ENCODE measurements at places on chromosomes 6 and 20.

DNA sequence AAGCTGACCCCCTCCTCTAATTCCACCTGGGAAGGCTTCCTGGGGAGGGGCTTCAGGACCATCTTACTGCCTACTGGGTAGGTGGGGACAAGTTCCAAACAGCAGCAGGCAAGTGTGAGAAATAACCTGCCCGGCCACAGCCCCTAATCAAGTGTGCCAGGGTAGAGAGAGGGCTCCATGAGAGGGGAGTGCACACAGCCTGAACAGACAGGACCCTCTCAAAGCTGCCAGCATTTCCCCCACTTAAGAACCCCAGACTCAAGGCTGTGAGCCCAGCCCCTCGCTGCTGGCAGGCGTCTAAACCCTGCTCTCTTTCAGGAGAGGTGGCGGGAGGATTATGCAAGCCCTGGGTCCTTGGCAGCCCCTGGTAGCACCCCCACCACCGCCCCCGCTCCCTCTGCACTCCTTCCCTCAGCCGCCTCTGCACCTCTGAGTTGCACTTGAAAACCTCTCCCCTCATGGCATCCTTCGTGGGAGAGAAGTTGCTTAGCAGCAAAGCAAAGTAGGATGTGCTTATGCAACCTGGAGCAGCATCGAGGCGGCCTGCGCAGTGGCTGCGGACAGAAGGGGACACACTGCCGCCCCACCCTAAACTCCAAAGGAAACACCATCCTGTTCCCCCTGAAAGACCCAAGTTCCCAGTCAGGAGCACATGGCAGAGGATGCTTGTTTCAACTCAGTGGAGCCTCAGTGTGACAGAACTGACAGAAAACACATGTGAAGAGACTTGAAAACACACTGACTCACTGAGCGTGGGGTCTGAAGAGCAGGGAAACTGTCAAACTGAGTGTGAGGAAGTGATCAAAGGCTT lies 10.5 kb downstream of the DDRGK1 start:
- no peak for DNase-seq

GRCh38 chr6:119002069-119002468 lies 67.1 kb upstream of the MCM9 start:
- no peak for DNase-seq

DNA sequence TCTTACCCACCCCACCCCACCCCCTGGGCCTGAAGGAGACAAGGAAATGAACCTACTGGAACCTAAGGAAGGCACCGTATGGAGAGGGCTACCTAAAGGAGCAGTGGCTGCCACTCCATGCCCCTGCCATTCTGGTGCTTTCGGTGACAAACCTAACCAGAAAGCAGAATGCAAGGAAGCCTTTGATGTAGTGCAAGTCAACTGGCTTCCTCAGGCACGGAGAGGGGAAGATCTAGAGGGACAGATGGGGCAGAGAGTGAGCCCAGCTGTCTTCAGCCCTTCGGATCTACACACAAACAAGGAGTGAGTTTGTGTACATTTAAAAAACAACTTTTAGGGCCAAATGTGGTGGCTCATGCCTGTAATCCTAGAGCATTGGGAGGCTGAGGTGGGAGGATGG lies 39.5 kb downstream of the PPP1R16B start:
- DNase-seq = no peak

- peak; percentile 53 for DNase-seq
These were observed 54.8 kb downstream of the NFATC2 start for GRCh38 chr20:51487565-51488268.

- no peak for DNase-seq
These were observed 111.7 kb downstream of the FAM50B start for GRCh38 chr6:3960754-3961361.

DNA sequence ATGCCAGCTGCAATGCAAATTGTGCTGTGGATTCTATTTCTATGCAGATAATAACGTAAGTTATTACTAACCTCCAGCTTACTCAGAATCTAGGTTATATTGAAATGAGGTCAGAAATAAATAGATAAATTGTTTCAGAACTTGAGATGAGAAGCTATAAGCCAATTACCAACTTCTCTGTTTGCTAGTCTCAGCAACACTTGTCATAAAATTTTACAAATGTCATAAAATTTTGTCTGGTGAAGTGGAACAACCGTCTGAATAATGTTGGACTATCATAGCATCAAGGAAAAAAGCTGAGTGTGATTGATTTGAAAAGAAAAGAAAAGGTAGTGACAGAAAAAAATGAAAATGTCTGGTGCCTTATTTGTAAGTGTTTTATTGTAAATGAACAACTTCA lies 36.7 kb downstream of the COL9A1 start:
- DNase-seq = no peak

- DNase-seq = no peak
These were observed 70.1 kb downstream of the SLX4IP start for GRCh38 chr20:10504994-10505730.

- DNase-seq = no peak
These were observed 39.3 kb downstream of the TSBP1 start for GRCh38 chr6:32332433-32332832.

DNA sequence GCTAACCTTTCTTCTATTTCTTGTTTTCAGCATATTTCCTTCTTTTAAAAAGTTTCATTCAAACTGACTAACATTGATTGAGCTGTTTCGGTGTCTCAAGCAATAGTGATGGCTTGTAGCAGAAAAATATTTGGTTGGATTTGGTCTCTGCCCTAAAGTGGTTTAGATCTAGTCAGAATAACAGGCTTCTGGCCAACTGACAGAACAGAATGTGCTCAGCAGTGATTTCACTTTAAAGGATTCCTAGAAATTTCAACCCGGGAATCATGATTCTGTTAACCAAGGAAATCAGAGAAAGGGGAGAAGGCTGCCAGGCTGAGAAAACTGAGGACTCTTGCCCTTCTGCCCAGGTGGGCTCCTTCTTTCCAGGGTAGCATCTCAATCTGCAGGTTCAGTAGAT lies 16.6 kb upstream of the GSTA1 start:
- DNase-seq = no peak

DNA sequence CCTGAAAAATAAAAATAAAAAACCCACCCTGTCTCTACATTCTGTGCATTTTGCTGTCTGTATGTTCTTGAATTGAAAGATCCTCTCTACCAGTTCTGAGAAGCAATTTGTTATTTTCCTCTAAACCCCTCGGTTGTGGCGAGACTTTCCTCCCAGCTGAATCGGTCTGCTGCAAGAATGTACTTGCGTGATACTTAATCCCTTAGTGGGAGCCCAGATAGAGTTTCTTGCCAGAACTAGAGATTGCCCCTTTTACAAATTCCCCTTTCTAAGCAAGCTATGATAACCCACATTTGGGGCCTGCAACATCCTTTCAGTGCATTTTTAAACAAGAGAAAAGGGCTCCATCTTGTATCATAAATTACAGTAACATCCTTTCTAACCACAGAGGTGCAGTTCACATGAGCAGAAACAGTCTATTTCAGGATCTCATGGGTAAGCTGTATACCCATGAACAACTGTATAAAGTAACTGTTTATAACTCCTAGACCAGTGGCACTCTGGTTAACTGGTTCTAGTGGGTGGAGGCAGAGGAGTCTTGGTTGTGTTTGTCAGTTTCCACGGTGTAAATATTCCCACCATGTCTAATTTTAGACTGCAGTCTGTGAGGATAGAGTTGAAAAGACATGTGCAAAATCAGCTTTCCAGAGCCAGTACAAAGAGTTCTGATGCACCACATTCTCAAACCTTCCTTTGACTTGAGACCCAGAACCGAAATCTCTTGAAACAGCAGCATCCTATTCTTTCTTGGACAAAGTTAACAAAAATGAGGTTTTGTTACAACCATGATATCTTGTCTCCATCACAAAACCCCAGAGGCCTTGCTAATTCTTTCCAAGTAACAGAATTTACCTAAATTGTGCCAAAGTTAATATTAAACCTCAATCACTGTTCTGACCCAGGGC lies 113.1 kb upstream of the ZNF217 start:
- peak; percentile 43 for DNase-seq

DNA sequence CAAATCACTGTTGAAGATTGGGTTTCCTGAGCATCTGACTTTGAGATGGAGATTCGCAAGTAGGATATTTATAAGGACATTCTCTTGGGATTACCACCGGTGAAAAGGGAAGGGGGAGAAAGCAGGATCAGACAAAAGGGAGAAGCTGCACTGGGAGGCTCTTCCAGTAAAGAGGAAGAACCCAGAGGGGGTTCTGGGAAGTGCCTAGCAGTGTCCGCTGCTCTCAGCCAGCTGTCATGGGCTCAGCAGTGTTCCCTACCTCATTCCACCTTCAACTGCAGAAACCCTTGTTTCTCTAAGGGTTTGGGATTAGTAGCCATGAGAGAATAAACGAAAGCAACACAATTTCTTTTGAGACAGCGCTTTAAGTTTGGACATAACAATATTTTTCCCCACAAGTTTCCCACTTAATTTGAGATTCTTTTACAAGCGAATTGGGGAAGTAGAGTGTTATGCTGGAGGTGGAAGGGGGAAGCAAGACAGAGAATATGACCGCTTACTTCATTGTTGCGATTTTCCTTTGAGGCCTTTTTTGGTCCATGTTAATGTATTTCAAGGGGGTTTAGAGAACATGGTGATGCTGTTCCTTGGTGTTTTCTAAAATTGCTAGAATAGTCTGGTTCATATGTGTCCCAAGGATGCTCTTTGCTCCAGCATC lies 154.5 kb upstream of the SCGN start:
- no peak for DNase-seq

- no peak for DNase-seq
These were observed 11.2 kb downstream of the NT5DC1 start for GRCh38 chr6:116111552-116112528.

- no peak for DNase-seq
These were observed 105.3 kb upstream of the CDYL start for GRCh38 chr6:4670824-4671409.

DNA sequence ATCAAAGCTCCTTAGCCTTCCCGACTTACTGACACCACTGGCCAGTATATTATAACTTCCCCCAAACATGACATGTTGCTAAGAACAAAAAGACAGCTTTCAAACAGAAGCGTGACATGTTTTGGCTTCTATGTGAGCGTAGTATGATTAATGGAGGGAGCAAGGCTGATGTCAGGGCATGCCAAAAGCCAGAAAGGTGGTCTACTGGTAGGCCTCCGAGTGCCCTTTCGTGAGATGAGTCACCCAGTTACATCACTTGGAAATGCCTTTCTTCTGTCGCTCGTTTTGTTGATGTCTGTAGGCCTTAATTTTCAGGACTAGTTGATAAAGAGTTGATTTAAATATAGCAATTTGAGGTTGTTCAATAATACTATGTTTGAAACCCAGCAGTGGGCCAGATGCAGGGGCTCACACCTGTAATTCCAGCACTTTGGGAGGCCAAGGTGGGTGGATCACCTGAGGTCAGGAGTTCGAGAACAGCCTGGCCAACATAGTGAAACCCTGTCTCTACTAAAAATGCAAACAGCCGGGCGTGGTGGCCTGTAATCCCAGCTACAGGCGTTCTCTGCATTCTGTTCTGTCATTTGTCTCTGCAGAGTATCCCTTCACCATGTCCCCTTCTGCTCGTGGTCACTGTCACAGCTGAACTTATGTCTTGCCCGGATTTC lies 53.3 kb downstream of the CNKSR3 start:
- DNase-seq = no peak
